Heart right ventricle (tissue), 16 donors: ENCODE measurements at places on chromosomes 1 and 21. TPM values are rescaled to one million over a fixed set of nuclear protein-coding genes. Genes with fewer than 3 reads are reported as not detected.

Gene PLA2G2C
- total RNA-seq: not detected

DNA sequence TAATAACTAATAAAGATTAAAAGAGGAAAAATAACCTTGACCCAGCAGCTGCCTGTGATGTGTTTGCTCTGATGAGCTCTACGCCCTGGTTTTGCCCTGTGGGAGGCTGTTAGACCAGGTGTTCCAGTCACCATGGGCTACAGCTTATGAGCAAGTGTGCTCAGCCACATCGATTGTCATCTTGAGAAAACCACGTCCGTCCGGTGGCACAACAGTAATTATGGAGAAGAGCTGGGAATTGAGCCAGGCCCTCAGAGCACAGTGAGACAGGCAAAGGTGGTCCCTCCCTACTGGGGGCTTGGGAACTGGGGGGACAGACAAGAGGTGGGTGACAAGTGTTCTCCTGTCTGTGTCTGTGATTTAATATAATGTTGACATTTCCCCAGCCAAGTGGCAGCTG, 420.5 kb downstream of the MATN1 start:
- no peaks in the 10 kb centered on the region for H3K27me3 ChIP-seq
- no peaks in the 10 kb centered on the region for H3K4me1 ChIP-seq
- H3K4me3 ChIP-seq: no peak overlapping the region
- H3K36me3 ChIP-seq: no peaks in the 10 kb centered on the region

DNA sequence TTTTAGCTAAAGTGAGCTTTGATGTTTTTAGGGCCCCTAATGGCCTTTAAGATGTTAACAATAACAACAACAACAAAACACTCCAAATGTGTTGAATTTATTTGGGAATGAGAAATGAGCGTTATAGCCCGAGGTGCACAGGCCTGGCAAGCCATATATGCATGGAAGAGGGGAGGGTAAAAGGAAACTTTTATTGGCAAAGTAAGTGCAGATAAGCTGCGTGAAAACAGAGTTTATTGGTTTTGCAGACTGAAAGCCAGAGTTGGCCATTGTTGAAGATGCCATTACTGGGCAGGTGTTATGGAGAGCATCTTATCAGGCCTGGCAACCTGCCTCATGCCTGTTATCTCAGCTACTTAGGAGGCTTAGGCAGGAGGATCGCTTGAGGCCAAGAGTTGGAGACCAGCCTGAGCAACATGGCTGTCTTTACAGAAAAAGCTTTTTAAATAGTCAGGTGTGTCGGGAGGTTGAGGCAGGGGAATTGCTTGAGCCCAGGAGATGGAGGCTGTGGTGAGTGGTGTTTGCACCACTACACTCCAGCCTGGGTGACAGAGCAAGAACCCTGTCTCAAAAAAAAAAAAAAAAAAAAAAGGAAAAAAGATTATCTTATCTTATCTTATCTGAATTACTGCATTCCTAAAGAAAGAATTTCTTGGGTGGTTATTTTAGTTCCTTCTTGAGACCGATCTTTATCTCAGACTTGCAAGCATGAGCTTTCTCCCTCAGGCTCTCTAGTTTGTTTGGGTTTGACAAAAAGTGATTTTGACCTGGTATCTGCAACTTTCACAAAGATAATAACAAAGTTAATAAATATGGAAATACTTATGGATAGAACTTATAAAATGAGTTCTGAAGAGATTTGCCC, 1.7 kb downstream of the PATJ start:
- no peaks in the 10 kb centered on the region for H3K36me3 ChIP-seq
- no peaks in the 10 kb centered on the region for H3K27me3 ChIP-seq
- H3K27ac ChIP-seq: peak overlapping the region; percentile 98
- H3K4me3 ChIP-seq: peak overlapping the region; percentile 98
- no peaks in the 10 kb centered on the region for H3K4me1 ChIP-seq

Gene SLAMF9
- not detected for total RNA-seq

GRCh38 chr1:114502080-114502479, 8.9 kb downstream of the TRIM33 start:
- peaks cover 24% of the 10 kb centered on the region for H3K4me1 ChIP-seq
- no peak overlapping the region for H3K4me3 ChIP-seq
- no peak overlapping the region for H3K27ac ChIP-seq
- no peak for DNase-seq

- no peaks in the 10 kb centered on the region for H3K36me3 ChIP-seq
- H3K27ac ChIP-seq: no peak overlapping the region
Observed at GRCh38 chr1:55869065-55869464, 653.9 kb upstream of the USP24 start.

Gene RAB3B
- not detected for total RNA-seq

Gene GSTM5
- total RNA-seq: 2.2 TPM

DNA sequence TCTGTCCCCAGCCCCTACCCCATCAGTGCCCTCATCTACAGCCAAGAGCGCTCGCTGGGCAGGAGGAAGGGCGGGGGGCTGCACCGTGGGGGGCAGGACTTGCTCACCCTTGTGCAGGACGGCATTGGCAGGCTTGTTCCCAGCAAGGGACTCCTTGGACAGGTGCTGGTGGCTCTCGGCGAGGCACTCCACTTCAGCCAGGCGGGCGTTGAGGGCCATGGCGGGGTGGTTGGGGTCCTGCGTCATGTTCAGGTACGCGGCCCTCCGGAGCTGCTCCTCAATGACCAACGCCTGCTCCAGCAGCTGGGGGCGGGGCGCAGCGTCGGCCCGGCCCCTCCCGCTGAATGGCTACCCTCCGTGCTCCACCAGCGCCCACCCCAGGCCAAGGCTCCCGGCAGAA, 64.0 kb downstream of the KCNAB2 start:
- peaks cover 11% of the 10 kb centered on the region for H3K27me3 ChIP-seq
- DNase-seq: no peak
- no peak overlapping the region for H3K27ac ChIP-seq
- H3K36me3 ChIP-seq: no peaks in the 10 kb centered on the region

GRCh38 chr1:216095400-216095799, 327.8 kb downstream of the USH2A start:
- no peak overlapping the region for H3K4me3 ChIP-seq
- H3K27me3 ChIP-seq: peaks cover 3% of the 10 kb centered on the region
- no peaks in the 10 kb centered on the region for H3K4me1 ChIP-seq
- H3K27ac ChIP-seq: no peak overlapping the region
- H3K36me3 ChIP-seq: no peaks in the 10 kb centered on the region
- DNase-seq: no peak

DNA sequence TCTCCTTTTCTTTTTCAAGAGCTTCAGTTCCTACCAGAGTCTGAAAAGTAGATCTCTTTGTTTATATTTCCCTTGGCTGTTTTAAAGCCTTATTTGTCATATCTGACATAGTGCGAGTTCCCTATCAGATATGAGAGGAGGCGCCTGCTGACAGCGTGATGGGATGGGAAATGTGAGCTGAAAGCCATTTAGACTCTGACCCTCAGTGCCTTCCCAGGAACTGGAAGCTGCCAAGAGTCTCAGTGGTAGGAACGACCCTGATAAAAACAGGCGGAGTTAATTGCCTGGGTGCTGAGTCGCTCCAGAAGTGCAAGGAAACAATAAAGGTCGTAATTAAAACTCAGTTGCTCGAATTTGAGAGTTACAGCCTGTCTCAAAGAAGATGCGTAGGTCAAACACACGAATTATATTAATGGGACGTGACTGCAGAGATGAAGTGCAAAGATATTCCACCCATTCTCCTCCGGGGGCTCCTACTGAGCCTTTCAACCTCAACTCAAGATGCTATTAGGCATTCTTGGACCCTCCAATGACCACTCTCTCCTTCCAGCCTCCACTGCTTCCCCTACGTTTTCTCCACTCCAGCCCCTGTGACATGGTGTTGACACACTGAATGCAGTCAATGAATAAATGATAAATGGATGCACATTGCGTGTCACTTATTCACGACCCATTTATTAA, 84.6 kb downstream of the KAZN start:
- no peak overlapping the region for H3K4me3 ChIP-seq
- H3K27me3 ChIP-seq: peaks cover 5% of the 10 kb centered on the region
- no peak for DNase-seq
- H3K4me1 ChIP-seq: no peaks in the 10 kb centered on the region
- no peaks in the 10 kb centered on the region for H3K36me3 ChIP-seq

Gene TMEM52
- total RNA-seq: not detected
